ENCODE measurements at places on chromosomes 12 and 14.

- DNase-seq: no peak
These were observed 113.7 kb downstream of the SLC25A47 start for GRCh38 chr14:100436745-100437406.

DNA sequence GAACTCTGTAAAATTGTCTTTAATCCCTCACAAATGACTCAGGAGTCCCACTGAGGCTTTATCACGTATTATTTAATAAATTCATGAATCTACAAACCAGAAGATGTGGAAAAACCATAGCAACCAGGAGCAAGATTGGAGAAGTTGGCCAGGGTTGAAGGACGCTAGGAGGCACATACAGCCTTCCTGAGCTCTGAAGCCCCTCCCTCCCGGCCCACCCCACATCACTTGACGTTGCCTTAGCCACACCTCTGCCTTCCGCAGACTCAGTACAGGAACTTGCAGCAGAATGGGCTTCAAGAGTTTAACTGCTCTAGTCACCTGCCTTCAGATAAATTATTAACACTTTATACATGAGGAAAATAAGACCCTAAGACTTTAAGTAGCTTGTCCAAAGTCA lies 33.9 kb downstream of the SLC35F4 start:
- DNase-seq: no peak

DNA sequence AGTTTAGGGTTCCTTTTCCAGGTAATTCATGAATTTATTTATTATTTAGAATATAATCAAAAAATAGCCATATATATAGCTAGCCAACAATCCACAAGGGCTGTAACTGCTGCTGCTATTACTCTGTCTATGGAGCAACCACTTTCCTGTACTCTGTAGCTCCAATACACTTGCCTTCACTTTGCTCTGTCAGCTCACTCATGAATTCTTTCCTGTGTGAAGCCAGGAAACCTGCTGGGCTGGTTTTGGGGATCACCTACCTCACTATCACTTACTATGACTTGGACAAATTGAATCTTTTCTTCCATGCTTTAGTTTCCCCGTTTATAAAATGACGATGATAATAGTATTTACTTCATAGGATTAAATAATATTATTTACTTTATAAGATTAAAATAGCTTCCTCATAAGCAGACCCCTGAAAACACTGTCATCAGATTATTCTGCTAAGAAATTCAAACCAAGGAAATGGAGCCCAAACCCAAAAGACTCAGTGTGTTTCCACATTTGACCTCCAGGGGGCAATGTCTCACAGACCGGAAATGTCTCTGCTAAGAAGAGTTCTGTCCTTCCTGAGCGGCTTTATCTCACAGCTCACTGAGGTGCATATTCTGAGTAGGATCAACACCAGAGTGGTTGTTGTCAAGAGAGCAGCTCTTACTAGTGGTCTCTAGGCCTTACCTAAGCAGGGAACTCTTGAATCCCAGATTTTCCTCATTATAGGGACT lies 457.1 kb downstream of the DAD1 start:
- no peak for DNase-seq

DNA sequence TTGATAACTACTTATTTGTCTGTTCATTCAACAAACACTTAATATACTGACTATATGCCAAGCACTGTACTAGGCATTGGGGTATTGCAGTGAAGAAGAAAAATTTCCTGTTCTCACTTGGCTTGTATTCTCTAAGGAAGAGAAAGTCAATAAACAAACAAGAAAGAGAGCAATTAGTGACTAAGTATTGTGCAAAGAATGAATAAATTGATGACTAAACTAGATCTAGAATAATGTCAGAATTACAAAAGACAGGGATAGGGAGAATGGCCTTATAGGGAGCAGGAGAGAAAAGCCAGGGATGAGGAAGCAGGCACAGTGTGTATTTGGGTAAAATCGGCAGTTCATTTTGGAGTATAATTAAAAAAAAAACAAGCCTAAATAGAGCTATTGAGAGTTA lies 4.2 kb upstream of the LIN7A start:
- DNase-seq: no peak

All from activated effector memory CD4-positive, alpha-beta T cell treated with Interleukin-2 at 50 U/mL for 16 hours (primary cell).